ENCODE measurements at places on chromosomes 16 and 17. TPM values are rescaled to one million over a fixed set of nuclear protein-coding genes. Genes with fewer than 3 reads are reported as not detected.

Gene CX3CL1
- polyA plus RNA-seq, result 4.9 TPM

DNA sequence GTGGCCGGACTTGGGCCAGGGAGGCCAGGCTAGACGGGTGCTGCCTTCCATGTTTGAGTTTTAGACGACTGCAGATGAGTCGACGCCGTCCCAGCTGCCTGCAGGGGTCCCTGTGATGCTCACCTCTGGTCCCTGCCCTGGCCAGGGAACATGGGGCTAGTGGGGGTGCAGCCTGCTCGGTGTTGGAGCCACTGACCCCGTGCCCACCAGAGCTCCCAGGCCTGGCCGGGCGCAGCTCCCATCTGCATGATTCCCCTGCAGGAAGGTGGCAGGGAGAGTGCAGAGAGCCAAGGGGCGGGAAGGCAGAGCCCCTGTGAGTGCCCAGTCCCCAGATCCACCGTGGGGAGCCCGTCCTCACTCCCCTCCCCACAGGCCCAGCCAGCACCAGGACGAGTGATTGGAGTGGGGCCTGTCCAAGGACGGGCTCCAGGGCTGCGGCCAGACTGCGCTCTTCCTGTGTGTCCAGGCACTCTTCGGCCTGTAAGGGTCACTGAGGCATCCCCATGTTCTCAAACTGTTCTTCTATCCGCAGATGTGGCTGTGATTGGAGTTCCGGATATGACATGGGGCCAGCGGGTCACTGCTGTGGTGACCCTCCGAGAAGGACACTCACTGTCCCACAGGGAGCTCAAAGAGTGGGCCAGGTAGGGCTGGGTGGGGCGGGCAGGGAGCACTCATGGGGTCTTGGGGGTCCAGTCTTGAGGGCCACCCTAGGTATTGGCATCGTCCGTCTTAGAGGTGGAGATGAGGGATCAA, 26.0 kb upstream of the CDH15 start:
- no peak for DNase-seq

- no peak for DNase-seq
These were observed 4.7 kb upstream of the NUDT16L1 start for GRCh38 chr16:4688674-4689045.

- DNase-seq, result no peak
These were observed 25.6 kb downstream of the MAPK8IP3 start for GRCh38 chr16:1731603-1732002.

DNA sequence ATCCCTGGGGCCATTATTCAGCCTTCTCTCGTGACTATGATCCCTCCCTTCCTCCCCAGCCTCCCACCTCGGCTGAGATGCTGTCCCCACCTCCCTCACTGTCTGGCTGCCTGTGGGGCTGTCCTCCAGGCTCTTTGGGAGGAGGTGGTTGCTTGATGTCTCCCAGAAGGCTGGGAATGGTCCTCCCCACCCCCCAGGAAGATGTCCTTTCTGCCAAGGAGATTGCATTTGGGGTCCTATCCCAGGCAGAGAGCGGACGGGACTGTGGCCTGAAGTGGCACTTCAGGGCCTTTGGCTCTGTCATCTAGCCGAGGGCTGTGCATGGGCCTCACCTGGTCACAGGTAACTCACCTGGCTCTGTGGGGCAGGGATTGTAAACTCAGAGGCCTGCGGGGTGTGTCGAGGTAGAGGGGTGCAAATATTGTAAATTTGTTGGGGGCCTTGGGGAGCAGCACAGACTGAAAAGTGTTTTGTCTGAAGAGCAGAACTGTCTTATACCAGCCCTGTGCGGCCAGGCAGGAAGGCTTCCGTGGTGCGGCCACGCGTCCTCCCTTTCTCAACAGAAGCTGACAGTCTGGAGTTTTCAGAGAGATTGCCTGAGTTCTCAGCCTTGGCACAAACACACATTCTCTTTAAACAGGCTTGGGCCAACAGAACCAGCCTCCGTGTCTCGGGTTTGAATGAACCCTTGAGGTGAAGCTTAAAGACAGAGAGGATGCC, 177.9 kb downstream of the SEC14L1 start:
- no peak for DNase-seq

GRCh38 chr17:32746280-32746679, 130.6 kb downstream of the MYO1D start:
- DNase-seq, result no peak

GRCh38 chr17:80889231-80890195, 102.1 kb upstream of the CHMP6 start:
- DNase-seq, result no peak

Measured in hindlimb muscle (tissue), 1 donor.